ENCODE measurements at places on chromosomes 2 and 18. TPM values are rescaled to one million over a fixed set of nuclear protein-coding genes. Genes with fewer than 3 reads are reported as not detected.

Gene NETO1
- not detected for total RNA-seq

Gene TBR1
- total RNA-seq: not detected

Gene LHCGR
- total RNA-seq: 4.2 TPM

Gene SERPINB10
- 1.0 TPM for total RNA-seq

Gene IL1RN
- not detected for total RNA-seq
